ENCODE measurements at places on chromosomes 16 and 17.

- peaks cover 34% of the 10 kb centered on the region for H3K36me3 ChIP-seq
- peak overlapping the region; percentile 87 for H3K4me3 ChIP-seq
These were observed 5.9 kb upstream of the CD68 start for GRCh38 chr17:7573324-7574080.

GRCh38 chr17:43714465-43715149, 44.0 kb downstream of the SOST start:
- DNase-seq, result peak; percentile 14
- H3K36me3 ChIP-seq, result no peaks in the 10 kb centered on the region
- H3K27ac ChIP-seq, result no peak overlapping the region
- peaks cover 16% of the 10 kb centered on the region for H3K4me1 ChIP-seq
- H3K4me3 ChIP-seq, result no peak overlapping the region

DNA sequence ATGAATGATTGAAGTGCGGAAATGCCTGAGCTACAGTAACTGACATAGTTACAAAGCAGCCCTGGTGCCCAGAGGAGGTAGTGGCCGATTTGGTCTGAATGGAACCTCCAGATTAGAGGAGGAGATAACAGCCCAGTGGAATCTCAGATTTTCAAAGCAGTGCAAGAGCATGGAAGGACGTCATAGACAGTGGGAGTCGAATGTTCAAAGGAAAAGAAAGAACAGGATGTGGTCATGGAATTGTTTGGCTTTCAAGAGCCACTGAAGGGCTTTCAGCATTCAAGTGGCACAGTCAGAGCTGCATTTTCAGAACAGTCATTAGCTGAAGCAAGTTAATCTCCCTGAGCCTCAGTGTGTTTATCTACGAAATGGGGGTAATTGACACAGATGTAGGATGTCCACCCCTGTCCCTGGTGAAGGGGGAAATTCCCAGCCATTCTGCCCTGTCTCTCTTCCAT, 104.6 kb upstream of the CACNG3 start:
- peak; percentile 88 for DNase-seq
- no peaks in the 10 kb centered on the region for H3K27me3 ChIP-seq
- H3K4me1 ChIP-seq, result peaks cover 36% of the 10 kb centered on the region
- peak overlapping the region; percentile 97 for H3K27ac ChIP-seq
- no peaks in the 10 kb centered on the region for H3K36me3 ChIP-seq

GRCh38 chr17:6297960-6298359, 137.0 kb downstream of the AIPL1 start:
- H3K36me3 ChIP-seq, result no peaks in the 10 kb centered on the region
- no peaks in the 10 kb centered on the region for H3K27me3 ChIP-seq
- H3K4me3 ChIP-seq, result no peak overlapping the region
- DNase-seq, result no peak
- H3K4me1 ChIP-seq, result no peaks in the 10 kb centered on the region
- no peak overlapping the region for H3K27ac ChIP-seq

- H3K4me1 ChIP-seq, result no peaks in the 10 kb centered on the region
- DNase-seq, result no peak
- no peak overlapping the region for H3K27ac ChIP-seq
- H3K36me3 ChIP-seq, result no peaks in the 10 kb centered on the region
- H3K4me3 ChIP-seq, result no peak overlapping the region
- H3K27me3 ChIP-seq, result peaks cover 13% of the 10 kb centered on the region
These were observed 23.7 kb upstream of the ITGAX start for GRCh38 chr16:31331141-31331764.

- H3K4me3 ChIP-seq, result no peak overlapping the region
- no peak for DNase-seq
- H3K27me3 ChIP-seq, result peaks cover 33% of the 10 kb centered on the region
- no peaks in the 10 kb centered on the region for H3K4me1 ChIP-seq
- H3K27ac ChIP-seq, result no peak overlapping the region
- no peaks in the 10 kb centered on the region for H3K36me3 ChIP-seq
These were observed 68.8 kb upstream of the FBXO47 start for GRCh38 chr17:39036009-39036408.

DNA sequence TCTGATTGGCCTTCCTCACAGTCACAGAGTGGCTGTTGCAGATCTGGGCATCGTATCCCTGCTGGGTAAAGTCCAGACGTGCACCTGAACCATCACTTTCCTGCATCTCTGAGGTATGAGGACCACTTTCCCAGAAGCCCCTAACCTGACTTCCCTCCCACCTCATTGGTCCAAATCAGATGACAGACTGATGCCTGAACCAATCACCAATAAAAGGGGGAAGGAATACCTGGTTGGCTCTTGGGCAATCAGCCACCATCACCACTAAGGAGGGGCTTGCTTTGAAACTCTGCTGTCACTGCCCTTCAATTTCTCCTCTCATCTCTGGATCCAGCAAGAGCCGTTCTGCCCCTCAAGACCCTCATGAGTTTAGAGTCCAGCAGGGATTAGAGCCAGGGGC, 13.6 kb upstream of the WFDC1 start:
- no peaks in the 10 kb centered on the region for H3K27me3 ChIP-seq
- H3K4me3 ChIP-seq, result no peak overlapping the region
- H3K36me3 ChIP-seq, result no peaks in the 10 kb centered on the region
- no peak for DNase-seq
- no peak overlapping the region for H3K27ac ChIP-seq

- H3K36me3 ChIP-seq, result no peaks in the 10 kb centered on the region
- peaks cover under 1% of the 10 kb centered on the region for H3K27me3 ChIP-seq
- DNase-seq, result no peak
- H3K27ac ChIP-seq, result no peak overlapping the region
These were observed 22.9 kb downstream of the COPZ2 start for GRCh38 chr17:48014595-48015111.

DNA sequence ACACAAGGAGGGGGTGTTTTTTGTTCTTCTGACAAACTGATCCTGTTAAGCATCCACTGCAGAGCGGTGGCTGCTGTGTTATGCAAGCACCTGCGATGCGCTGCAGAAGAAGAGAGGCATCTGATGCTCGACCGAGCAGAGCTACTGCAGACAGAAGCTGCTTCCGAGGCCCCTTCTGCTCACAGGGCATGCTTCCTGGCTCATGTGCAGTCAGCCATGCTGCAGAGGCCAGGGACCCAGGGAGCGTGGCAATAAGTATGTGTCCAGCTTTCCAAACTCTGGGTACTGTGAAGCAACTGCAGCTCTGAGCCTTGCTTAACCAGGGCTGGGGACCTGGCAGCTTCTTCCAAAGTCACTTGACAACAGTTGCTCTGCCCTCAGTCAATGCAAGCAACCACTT, 448.6 kb upstream of the RBFOX1 start:
- no peaks in the 10 kb centered on the region for H3K27me3 ChIP-seq
- no peak overlapping the region for H3K27ac ChIP-seq
- H3K4me1 ChIP-seq, result no peaks in the 10 kb centered on the region
- no peak overlapping the region for H3K4me3 ChIP-seq
- H3K36me3 ChIP-seq, result no peaks in the 10 kb centered on the region

DNA sequence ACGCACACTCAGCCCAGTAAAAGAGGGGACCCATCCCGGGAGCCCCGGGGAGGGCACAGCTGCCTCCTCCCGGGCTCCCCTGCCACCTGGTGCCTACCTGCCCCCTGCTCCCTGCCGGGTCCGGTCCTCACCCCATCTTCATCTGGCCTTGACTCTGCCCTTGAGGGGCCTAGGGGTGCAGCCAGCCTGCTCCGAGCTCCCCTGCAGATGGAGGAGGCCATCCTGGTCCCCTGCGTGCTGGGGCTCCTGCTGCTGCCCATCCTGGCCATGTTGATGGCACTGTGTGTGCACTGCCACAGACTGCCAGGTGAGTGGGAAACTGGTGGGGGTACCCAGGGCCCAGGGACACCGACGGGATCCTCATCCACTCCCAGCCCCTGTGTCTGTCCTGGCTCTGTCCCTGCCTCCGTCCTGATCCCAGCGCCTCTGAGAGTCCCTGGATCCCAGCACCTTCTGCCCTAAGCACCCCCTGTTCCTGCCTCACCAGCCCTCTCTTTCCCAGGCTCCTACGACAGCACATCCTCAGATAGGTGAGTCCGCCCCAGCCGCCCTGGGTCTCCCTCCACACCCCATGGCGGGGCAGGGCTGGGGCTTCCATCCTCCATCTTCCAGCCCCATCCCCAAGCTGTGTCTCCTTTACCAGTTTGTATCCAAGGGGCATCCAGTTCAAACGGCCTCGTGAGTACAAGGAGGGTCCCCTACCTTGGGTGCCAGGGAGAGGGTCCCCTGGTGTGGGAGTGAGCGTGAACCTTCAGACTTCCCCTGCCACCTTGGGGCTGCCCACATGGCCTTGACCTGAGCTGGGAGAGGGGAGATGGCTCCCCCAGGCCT, 574 bp downstream of the LAT start:
- H3K4me3 ChIP-seq, result no peak overlapping the region
- H3K27ac ChIP-seq, result no peak overlapping the region
- no peaks in the 10 kb centered on the region for H3K27me3 ChIP-seq
- peaks cover 28% of the 10 kb centered on the region for H3K36me3 ChIP-seq
- DNase-seq, result no peak
- H3K4me1 ChIP-seq, result no peaks in the 10 kb centered on the region

DNA sequence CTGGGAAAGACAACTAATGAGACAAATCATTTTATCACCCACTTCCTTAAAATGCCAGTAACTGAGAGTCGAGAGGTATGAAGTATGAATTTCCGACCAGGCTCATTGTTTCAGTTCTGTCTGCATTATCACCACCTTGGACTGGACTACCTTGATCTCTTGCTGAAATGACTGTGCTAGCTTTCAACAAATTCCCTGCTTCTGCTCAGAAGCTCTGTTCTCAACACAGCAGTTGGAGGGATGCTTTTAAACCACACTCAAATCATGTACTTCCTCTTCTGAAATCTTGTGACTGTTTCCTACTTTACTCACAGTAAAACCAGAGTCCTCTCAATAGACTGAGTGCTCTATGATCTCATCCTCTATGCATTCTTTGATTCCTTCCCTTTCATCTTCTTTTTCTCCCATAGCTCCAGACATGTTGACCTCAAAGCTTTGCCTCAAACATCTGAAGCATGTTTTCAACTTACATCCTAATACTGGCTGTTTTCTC, 195.8 kb downstream of the KCNJ2 start:
- H3K4me1 ChIP-seq, result no peaks in the 10 kb centered on the region
- peak; percentile 10 for DNase-seq
- H3K27ac ChIP-seq, result no peak overlapping the region
- no peaks in the 10 kb centered on the region for H3K36me3 ChIP-seq
- no peak overlapping the region for H3K4me3 ChIP-seq
- no peaks in the 10 kb centered on the region for H3K27me3 ChIP-seq

DNA sequence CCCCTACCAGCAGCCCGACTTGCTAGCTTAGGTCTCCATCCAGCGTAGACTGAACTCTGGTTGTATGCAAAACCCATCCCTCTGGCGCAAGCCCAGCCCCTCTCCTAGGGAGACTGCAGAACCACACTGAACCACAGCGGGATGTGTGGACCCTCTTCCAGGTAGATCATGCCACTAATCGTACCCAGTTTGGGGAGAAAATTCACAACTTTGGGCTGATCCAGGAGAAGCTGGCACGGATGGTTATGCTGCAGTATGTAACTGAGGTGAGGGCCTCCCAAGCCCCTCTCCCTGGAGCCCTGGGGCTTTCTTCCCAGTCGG, 3.2 kb downstream of the ACADVL start:
- DNase-seq, result no peak
- no peak overlapping the region for H3K27ac ChIP-seq
- no peak overlapping the region for H3K4me3 ChIP-seq
- H3K36me3 ChIP-seq, result peaks cover 21% of the 10 kb centered on the region
- no peaks in the 10 kb centered on the region for H3K27me3 ChIP-seq

DNA sequence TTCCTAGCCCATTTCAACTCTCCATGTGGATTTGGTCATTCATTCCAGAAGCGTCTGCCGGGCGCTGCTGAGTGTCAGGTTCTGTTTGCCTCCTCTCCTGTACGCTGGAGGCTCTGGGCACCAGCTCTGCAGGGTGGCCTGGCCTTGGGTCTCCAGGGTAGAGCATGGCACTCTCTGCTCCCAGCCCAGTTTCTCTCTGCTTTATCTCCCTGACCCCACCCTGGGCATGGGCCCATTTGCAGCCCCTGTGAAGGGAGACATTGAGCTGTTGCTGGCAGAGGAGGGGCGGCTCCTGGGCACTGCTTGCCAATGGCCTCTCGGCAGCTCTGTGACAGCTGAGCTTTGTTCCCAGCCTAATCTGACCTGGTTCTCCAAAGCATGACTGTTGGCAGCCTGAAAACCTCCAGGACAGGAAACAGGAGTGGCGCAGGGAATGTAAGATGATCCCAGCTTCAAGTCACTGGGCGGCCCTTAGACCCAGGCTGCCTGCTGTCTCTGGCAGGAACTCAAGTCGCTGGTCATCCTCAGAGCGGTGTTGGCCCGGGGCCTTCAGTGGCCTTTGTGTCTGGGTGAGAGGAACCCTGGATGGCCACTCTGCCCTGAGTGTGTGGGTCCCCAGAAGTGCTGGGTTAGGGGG, 146.8 kb downstream of the SEC14L1 start:
- no peaks in the 10 kb centered on the region for H3K27me3 ChIP-seq
- peak overlapping the region; percentile 2 for H3K27ac ChIP-seq
- peak; percentile 39 for DNase-seq
- H3K36me3 ChIP-seq, result no peaks in the 10 kb centered on the region
- H3K4me3 ChIP-seq, result no peak overlapping the region

GRCh38 chr17:1713878-1714426, 3.8 kb upstream of the TLCD2 start:
- H3K27me3 ChIP-seq, result no peaks in the 10 kb centered on the region
- peak overlapping the region; percentile 97 for H3K4me3 ChIP-seq
- peak; percentile 43 for DNase-seq
- H3K27ac ChIP-seq, result peak overlapping the region; percentile 79

DNA sequence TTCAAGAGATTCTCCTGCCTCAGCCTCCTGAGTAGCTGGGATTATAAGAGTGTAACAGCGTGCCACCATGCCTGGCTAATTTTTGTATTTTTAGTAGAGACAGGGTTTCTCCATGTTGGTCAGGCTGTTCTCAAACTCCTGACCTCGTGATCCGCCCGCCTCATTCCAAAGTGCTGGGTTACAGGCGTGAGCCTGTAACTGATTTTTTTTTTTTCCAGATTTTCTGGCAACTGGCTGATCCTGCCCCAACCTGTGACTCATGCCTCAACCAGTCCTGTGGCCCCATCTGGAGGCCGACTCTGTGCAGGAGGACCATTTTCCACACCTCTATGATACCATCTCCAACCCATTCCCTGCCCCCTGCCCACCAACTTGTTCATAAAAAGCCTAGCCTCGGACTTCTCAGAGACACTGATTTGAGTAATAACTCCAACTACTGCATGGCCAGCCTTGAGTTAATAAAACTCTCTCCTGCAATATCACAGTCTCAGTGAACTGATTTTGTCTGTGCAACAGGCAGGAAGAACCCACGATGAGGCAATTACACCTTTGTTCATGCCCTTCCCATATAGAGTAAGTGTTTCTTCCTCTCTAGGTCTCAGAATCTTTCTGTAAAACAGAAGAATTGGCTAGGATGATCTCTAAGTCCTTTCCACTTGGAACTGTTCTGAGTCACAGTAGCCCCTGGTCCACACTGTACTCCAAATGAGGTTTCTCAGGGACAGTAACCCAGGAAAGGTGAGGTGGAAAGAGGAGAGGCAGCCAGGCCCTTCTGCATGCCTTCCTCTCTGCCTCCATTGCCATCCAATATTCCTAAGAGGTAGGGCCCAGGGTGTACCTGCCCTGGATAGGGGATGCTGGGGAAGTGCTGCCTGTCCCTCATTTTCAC, 8.8 kb upstream of the CNOT1 start:
- H3K4me1 ChIP-seq, result no peaks in the 10 kb centered on the region
- H3K36me3 ChIP-seq, result no peaks in the 10 kb centered on the region
- no peak overlapping the region for H3K4me3 ChIP-seq
- DNase-seq, result peak; percentile 21
- no peak overlapping the region for H3K27ac ChIP-seq

All from endothelial cell of umbilical vein (primary cell).